ENCODE measurements at places on chromosomes 6 and 20. TPM values are rescaled to one million over a fixed set of nuclear protein-coding genes. Genes with fewer than 3 reads are reported as not detected.

- DNase-seq, result no peak
Observed at GRCh38 chr6:160069050-160069454, 52.6 kb upstream of the SLC22A1 start.

GRCh38 chr20:47493963-47494293 lies 7.8 kb upstream of the NCOA3 start:
- no peak for DNase-seq

GRCh38 chr6:117585647-117586046 lies 16.7 kb downstream of the GOPC start:
- no peak for DNase-seq

DNA sequence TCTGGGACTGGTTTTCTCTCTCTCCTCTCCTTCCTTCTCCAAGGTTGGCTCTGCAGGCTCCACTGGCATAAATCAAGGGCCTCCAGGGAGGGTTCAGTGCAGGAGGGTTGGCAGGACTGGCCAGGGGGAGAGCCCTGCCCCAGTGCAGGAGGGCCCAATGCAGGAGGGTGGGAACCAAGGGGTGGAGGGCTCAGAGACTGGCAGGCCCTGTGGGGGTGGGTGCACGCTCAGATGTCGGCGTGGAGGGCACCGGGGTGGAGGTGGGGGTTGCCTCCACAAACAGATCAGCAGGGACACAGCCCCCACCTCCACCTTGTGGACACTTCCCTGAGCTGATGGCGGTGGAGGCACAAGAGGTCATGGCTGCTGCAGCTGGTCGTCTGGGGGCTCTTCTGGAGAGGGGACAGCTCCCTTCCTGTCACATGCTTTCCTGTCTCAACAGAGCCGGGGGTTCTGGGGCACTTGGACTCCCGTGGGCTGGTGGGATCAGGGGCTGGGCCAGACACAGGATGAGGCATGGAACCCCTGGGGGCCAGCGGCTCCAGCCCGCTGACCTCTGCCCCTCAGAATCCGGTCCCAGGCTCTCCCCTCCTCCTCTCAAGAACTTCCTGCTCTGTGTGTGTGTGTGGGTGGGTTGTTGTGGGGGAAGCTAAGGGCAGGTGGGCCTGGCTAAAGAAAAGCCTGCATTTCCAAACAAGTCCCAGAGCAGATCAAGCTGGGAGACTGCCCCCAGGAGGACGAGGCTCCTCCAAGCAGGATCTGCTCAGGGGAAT lies 2.7 kb upstream of the ABHD16B start:
- DNase-seq, result no peak

GRCh38 chr6:35562060-35562459 lies 49.4 kb upstream of the TULP1 start:
- no peak for DNase-seq

Gene MRS2
- 26.1 TPM for total RNA-seq

Gene ZSCAN23
- total RNA-seq, result 3.1 TPM

Gene SLC22A16
- total RNA-seq, result 0.71 TPM

DNA sequence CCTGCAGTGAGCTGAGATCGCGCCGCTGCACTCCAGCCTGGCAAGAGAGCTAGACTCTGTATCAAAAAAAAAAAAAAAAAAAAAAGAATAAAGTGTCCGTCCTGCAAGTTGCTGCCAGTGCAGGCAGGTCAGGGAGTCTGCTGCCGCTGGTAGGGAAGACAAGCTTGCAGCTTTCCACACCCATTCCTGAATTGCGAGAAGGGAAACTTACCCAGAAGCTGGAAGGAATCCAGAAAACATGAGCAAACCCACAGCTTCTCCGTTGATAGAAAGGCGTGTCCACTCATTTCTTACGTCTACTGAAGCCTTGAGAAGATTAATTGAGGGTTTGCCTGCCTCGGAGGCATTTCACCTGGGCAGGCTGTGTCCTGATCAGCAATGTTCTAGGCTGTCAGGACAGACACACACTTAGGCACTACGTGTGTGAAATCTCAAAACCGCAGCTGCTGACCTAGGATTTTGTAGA lies 61.6 kb upstream of the DSP start:
- peak; percentile 69 for DNase-seq

DNA sequence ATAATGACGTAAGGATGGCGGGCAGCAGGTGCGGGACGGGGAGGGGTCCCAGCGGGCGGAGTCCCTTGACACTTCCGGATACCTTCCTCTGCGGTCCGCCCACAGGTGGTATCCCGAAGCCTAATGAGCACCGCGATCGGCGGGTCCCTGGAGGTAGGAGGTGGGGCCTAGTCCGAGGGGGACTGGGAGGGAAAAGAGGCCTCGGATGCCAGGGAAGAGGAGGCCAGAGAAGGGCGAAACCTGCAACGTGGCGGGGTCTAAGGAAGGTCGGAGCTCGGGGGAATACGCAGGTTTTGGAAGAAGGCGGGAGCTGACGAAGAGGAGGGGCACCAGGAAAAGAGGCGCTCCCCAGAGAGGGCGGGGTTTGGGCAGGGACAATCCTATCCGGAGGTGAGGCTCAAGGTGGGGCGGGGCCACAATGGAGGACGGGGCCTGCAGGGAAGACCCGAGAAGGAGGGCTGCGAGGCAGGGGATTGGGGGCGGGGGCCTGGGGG lies 3.7 kb downstream of the PRSS16 start:
- peak; percentile 26 for DNase-seq

Gene SLC22A1
- 0.14 TPM for total RNA-seq

GRCh38 chr20:50196248-50196647 lies 5.6 kb downstream of the CEBPB start:
- no peak for DNase-seq

GRCh38 chr6:29809249-29809648 lies 18.4 kb upstream of the HLA-G start:
- no peak for DNase-seq

GRCh38 chr6:163356324-163356723 lies 58.2 kb upstream of the QKI start:
- DNase-seq, result peak; percentile 50

Gene IDH3B
- 118 TPM for total RNA-seq
